ENCODE measurements at places on chromosomes 16 and 17.

- no peak for DNase-seq
Measured at GRCh38 chr17:63542942-63543821, 7.1 kb upstream of the DCAF7 start.

DNA sequence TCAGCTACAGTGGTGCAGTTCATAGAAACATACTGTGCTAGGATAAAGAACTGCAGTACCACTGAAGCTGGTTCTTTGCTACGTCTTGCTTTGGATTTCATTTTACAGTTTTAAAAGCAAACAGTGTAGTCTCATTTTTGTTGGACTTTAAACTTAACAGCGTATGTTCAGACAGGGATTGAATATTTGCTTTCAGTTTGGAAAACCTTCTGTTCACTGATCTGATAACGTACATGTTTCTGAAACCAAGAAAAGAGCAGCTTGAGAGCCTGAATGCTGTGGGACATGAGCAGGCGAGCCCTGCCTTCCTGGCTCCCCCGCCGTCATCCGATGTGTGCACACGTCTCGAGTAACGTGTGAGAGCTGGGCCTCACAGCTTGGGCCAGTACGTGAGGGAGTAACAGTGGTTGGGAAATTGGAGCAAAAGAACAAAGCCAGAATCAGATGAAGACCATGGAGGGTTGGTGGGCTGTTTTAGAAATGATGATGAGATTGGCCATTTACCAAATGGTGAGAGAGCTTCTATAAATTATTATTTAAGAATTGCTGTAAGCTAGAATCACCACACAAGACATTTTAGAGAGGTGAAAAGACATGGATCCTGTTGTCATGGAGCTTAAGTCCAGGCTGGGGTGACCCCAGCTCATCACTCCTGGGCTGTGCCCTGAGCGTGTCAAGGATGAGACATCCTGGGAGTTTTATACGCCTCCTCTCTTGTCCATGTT lies 20.8 kb upstream of the CLEC18C start:
- DNase-seq: no peak

GRCh38 chr16:78800523-78800922 lies 701.1 kb downstream of the WWOX start:
- DNase-seq: no peak

DNA sequence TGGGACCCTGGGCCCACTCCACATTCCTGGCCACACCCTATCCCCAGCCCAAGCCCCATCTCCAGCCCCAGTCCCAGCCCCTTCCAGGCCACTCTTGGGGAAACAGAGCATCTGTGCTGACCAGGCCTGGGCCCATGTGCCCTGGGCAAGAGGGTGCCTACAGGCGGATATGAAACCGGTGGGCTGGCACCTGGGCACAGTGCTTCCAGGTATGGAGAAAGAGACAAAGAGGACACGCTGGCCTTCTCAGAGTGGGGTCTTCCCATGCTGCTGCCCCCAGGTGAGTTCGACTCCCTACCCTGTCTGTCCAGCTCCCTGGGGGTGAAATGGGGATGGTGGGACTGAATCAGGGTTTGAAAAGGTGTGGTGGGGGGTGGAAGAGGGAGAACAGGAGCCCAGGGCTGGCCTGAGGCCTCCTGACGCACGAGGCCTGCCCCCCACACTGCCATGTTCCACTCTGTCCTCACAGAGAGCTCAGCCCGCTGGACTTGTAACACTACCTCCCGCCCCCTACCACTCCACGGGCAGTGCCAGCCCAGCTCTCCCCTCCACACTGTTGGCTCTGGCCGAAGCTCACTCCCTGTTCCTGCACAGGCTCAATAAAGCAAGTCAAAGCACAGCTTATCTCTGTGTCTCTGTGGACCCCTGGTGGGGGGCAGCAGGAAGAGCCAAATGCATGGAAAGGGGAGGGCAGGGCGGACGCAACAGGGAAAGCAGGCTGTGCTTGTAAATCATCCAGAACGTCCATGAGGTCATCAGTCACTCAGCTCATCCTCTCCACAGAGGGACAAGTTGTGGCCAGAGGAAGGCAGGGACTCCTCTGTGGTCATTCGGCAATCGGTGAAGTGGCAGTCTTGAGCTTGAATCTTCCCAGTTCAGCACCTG lies 71.1 kb upstream of the TMEM97 start:
- DNase-seq: no peak

- DNase-seq: peak; percentile 90
Measured at GRCh38 chr16:84795329-84796053, 24.3 kb upstream of the CRISPLD2 start.

DNA sequence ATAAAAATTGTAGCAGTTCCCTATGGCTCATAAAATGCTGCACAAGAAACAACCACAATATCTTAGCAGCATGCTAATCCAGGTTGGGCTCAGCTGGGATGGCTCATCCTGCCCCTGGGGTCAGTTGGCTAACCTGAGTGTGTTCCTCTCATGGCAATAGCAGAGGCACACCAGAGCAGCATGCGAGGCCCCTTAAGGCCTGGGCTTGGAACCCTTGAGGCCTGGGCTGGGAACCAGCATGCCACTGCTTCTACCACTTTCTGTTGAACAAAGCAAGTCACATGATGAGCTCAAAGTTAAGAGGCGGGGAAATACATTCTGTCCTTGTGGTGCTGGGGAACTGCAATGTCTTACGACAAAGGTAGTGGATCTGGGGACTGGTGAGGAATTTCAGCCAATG lies 154.4 kb upstream of the FOXF1 start:
- DNase-seq: no peak
